ENCODE measurements at places on chromosomes 12 and 14.

DNA sequence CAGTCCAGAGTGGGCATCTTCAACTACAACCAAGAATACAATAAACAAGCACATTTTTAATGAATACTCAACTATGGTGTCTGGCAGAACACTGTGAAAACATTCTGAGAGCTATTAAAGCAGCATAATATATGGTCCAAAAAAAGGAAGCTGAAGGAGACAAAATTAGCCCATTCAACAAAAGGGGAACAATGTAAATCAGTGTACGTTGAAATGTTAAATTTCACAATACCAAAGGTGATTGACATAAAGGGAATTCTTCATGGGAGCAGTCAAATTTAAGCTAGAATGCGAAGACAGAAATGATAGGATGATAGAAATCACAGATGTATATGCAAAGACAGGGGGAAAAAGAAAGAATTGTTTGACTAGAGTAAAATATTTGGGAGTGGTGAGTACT lies 41.3 kb upstream of the SYCP3 start:
- no peak for DNase-seq

- no peak for DNase-seq
Observed at GRCh38 chr12:95351748-95352147, 122.2 kb upstream of the METAP2 start.

- DNase-seq: no peak
Observed at GRCh38 chr12:32069071-32069470, 37.6 kb upstream of the BICD1 start.

GRCh38 chr14:80923368-80923767 lies 18.2 kb downstream of the CEP128 start:
- DNase-seq: peak; percentile 44

GRCh38 chr12:130641533-130642184 lies 74.4 kb downstream of the RIMBP2 start:
- DNase-seq: peak; percentile 57

DNA sequence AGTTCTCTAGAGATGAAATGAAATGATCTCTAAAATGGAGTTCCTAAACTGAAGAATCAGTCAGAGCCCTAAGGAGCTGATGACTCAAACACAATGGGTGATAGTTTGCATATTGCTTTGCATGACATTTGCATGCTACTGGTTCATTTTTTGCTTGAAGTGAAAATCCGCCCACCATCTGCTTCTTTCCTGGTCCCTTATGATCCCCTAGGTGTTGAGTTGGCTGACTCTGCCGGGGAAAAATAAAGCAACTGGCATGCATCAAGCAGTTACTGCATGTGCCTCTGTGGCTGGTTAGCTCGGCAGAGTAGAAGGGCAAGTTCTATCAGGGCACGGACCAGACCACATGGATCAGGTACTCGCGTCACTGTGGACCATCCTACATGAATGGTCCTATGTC lies 151.1 kb downstream of the PPM1H start:
- DNase-seq: no peak

DNA sequence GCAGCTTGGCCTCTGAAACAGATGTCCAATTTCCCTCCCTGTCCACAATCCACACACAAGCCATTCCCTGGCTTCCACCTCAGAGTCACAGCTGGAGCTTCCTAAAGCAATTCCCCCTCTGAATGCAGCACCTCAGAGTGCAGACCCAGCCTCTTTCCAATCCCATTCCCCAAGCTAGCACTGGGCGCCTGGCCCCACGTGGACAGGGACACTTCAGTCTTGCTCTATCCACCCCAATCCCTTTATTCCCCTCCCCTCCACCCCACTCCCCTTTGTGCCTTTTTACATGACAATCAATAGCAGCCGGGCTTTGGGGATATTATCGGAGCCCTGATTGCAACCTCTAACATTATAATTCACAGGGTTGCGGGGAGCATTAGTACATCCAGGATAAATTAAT lies 292.6 kb downstream of the TTC8 start:
- peak; percentile 36 for DNase-seq

DNA sequence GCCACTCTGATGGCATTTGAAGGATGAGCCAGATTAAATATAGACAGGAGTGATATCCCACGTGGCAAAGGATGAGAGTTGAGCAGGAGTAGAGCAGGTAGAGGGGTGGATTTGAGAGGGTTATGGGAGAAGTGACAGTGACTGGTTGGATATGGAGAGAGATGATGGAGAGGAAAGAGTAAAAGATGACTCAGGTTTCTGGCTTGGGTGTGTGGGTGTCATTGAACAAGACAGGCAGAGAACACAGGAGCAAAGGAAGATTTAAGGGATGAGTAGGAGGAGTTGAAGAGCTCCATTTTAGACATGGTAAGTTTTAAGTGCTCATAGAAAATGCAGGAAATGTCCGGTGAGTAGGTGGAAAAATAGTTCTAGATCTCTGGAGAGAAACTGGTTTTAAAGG lies 136.9 kb downstream of the EGLN3 start:
- DNase-seq: no peak

DNA sequence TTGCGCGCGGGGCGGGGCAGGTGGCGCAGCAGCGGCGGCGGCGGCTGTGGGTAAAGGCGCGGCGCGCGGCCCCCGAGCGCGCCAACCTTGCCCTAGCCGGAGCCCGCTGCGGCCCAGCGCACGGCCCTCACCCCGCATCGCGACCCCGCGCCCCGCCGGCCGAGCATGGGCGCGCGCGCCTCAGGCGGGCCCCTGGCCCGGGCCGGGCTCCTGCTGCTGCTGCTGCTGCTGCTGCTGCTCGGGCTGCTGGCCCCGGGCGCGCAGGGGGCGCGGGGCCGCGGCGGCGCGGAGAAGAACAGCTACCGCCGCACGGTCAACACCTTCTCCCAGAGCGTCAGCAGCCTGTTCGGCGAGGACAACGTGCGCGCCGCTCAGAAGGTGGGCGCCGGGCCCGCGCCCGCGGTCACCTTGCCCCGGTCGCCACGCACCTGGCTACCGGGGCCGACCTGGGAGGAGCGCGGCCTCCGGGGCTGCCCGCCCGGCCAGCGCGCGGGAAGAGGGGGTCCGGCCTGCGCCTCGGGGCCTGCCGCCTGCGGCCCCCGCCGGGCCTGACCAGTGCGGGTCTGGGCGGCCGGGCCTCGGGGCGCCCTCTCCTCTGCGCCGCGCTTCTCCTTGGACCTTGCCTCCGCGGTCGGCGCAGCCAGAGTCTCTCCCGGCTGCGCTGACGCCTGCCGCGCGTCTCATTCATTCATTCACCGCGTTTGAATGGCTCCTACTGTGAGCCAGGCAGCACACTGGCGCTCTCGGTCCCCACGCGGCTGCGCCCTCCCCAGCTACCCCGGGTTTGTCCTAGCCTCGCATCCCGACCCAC lies at the start of gene BRI3BP:
BRI3BP (plus strand) TSS at position 20 of the 811 bp plus-strand sequence; CDS start at position 166, 146 bp downstream.
- peak; percentile 60 for DNase-seq

DNA sequence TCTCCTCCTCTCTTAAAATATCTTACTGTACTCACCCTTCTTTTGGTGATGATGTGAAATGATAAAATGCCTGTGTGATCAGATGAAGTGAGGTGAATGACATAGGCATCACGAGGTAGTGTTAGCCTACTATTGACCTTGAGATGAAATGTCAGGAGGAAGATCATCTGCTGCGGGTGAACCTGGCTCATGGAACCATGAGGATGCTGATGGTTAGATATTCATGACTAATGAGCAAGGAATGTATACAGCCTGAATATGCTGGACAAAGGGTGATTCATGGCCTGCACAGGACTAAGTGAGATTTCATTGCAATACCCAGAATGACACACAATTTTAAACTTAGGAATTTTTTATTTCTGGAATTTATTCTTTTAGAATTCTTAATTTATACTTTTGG lies 89.6 kb downstream of the DAAM1 start:
- DNase-seq: peak; percentile 29

DNA sequence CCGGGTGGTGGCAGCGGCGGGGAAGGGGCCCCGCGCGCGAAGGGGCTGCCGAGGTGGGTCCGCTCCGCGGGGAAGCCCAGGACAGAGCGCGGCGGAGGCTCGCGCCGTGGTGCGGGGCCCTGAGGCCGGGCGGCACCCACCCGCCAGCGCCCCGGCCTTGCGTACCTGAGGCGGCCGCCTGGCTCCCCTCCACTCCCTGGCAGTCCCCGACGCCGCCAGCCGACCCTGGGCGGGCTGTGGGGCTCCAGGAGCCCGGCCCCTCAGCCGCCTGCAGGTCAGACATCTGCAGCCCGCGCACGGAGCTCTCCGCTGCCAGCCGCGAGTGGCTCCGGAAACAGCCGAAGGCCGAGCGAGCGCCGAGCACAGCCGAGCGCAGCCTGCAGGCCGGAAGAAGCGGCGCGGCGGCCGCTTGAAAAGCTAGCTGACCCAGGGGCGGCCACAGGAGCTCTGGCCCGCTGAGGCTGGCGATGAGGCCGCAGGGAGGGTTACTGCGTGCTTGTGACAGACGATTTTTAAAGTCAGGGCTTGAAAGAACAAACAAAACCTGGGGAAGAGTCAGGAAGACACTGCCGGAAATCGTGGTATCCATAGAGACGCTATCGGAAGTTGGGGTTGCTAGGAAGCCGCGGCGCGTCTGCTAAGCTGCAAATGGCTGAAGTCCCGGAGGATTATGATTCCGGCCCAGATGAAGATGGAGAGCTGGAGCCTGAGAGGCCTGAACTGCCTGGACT lies at the start of the genes SAMD15 and TMED8:
SAMD15 (plus strand) TSS at position 609 of the 731 bp plus-strand sequence; CDS start at position 649, 40 bp downstream.
TMED8 (minus strand) TSS at position 324 of the 731 bp plus-strand sequence; CDS start at position 283, 41 bp downstream.
- DNase-seq: peak; percentile 96

GRCh38 chr14:57755018-57755521 lies 110.8 kb downstream of the SLC35F4 start:
- DNase-seq: peak; percentile 28

Measured in eye (tissue), 1 donor.